Mesenteric fat pad (tissue), 1 donor: ENCODE measurements at places on chromosomes 7 and 10.

DNA sequence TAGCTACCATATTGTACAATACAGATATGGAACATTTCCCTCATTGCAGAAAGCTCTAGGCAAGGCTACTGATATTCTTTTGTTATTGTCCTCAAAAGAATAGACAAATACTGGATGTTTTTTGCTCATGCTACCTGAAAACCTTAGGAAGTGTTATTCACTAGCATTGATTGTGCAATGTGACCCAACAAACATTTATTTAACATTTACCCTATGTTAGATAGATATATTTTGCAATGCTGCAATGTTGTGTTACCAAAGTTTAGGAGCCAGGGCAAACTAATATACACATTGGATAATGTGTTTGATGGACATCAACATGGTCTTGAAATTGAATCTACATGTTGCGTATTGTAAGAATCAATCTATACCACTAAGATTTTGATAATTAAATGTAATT lies 112.8 kb upstream of the CREB5 start:
- DNase-seq, result no peak

DNA sequence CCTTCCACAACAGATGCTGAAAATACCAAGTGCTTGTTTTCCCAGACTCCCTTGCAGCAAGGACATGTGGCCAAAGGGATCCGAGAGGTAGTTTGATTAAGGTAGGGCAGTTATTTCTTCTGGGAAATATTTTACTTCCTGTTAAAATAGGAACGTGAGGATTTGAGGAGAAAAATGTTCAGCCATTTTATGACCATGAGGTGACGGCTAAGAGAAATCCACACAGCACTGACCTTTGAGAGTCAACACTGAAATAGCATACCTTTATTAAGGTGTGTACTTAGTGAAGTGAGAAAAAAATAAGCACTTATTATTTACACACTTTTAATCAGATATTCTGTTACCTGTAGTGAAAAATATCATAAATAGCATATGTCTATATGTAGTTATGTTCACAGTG lies 133.9 kb downstream of the PPP1R3A start:
- DNase-seq, result no peak

- no peak for DNase-seq
Measured at GRCh38 chr10:84191106-84191505, 3.2 kb upstream of the CDHR1 start.

DNA sequence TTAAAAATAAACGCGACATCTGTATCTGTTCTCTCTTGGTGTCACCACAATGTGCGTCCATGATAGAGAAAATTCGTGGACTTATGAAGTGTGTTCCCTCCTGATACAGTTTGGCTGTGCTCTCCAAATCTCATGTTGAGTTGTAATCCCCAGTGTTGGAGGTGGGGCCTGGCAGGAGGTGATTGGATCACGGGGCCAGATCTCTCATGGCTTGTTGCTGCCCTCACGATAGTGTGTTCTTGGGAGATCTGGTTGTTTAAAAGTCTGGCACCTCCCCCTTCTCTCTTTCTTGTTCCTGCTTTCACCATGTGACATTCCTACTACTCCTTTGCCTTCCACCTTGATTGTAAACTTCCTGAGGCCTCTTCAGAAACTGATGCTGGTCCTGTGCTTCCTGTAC lies 229.4 kb upstream of the MYO3A start:
- DNase-seq, result no peak

DNA sequence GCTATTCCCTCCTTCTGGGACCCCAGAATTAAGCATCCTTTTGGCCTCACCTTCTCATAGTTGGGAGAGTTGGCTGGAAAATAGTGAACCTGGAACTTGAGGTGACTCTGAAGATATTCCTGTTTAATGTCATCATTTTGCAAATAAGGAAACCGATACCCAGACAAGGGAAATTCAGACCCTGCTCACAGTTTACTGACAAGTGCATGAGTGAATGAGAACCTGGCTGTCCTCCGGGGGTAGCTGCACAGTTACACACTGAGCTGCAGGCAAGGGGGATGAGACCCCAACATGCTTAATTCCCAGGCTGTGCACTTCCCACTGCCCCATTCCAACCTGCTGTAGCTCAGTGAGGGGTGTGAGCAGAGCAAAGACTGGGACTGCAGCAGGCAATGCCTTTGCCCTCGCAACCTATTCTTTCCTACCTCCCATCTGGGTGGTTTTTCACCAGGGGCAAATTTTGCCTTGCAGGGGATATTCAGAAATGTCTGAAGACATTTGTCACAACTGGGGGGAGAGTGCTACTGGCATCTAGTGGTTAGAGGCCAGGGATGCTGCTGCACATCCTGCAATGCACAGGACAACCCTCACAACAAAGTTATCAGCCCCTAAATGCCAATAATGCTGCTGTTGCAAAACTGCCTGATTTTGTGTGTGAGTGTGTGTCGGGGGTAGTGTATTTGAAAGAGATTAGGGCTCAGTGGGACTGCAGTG lies 136.2 kb downstream of the SORCS3 start:
- DNase-seq, result no peak

GRCh38 chr10:123458933-123459332 lies 207.2 kb upstream of the GPR26 start:
- DNase-seq, result no peak
